Activated naive CD4-positive, alpha-beta T cell treated with anti-CD3 and anti-CD28 coated beads, Interleukin-2, amount 50 U/mL, for 16 hours (primary cell): ENCODE measurements at places on chromosomes 2 and 18.

GRCh38 chr2:225911019-225911418 lies 511.5 kb downstream of the NYAP2 start:
- no peak for DNase-seq

- peak; percentile 7 for DNase-seq
These were observed 13.1 kb downstream of the CROCC2 start for GRCh38 chr2:240919161-240919781.

- no peak for DNase-seq
These were observed 64.7 kb downstream of the KCTD1 start for GRCh38 chr18:26483633-26484032.

GRCh38 chr2:109189751-109190150 lies 60.7 kb downstream of the SH3RF3 start:
- DNase-seq: no peak

DNA sequence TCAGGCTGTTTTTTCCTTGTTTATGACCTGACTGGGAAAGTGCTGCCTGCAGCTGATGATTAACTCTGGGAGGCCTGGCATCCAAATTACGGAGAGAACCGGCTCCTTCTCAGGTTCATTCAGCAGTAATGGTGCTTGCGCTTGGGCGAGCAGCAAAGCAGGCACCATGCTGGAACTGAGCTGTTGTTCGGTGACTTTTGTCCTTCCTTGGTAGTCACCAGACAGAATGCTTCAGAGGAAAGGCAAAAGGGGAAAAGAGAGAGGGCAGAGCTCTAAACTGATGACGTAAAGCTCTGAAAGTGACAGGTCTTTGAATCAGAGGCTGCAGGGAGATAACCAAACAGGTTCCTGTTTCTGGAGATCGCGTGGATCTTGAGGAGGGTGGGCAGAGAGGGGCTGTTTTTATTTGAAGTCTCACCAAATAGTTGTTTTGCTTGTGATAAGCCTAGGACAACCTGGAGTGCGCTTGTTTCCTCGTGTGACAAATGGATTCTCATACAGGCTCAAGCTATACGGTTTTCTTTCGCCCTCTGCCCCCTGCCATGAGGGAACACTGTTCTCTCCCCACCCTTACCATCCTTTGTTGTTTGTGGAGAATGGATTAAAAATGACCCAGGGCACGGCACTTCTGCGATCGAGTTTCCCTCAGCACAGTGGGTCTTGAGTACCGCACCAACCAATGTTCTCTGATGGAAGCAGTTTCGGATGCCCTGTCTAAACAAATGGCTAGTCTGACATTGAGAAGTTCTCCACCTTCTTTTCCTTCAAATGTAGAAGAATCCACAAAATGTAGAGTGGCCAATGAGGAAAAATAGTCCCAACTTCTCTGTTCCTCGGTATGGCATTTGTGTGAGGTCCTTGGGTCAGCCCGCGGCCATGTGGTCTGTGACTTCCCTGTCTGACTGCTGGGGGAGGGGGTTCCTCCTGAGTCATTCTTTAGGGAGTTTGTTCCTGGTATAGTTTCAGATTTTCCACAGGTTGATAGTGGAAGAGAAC lies 1.3 kb downstream of the RASGRP3 start:
- no peak for DNase-seq
